ENCODE measurements at places on chromosomes 11 and 22. TPM values are rescaled to one million over a fixed set of nuclear protein-coding genes. Genes with fewer than 3 reads are reported as not detected.

DNA sequence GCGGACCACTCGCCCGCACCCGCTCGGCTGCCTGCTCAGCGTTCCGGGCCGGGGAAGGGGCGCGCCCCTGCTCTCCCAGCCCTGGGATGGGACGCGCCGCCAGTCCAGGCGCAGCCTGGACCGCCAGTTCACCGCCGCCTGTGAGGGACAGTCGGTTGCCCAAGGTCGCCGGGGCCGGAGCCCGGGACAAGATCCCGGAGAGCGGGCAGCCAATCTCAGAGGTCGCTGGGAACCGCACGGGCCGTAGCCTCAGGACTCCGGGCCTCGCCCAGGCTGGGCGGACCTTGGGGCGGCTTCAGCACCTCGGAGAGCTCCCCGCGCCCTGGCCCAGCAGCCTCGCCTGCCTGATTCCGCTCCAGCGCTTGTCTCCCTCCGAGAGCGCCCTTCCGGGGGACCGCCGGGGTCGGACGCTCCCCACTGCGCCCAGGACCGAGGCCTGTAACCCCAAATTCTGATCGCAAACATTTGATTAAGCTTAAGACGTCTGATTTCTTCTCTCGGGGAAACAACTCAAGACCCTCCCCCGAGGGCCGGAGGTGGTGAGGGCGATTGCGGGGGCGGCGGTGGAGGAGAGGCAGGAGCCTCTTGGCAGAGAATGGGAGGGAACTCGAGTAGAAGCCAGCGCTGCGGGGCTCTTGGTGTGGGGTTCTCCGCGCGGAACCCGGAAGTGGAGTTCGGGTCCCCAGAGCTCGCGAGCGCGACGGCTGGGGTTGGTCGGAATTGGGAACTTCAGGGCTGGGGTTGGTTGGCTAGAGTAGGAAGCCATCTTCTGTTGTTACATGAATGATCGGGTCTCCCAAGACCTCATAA, 1.1 kb upstream of the CHRM4 start:
- peaks cover 15% of the 10 kb centered on the region for H3K4me1 ChIP-seq
- H3K27ac ChIP-seq, result peak overlapping the region; percentile 20
- peak; percentile 86 for ATAC-seq
- H3K36me3 ChIP-seq, result peaks cover 20% of the 10 kb centered on the region
- peaks cover 31% of the 10 kb centered on the region for H3K27me3 ChIP-seq

DNA sequence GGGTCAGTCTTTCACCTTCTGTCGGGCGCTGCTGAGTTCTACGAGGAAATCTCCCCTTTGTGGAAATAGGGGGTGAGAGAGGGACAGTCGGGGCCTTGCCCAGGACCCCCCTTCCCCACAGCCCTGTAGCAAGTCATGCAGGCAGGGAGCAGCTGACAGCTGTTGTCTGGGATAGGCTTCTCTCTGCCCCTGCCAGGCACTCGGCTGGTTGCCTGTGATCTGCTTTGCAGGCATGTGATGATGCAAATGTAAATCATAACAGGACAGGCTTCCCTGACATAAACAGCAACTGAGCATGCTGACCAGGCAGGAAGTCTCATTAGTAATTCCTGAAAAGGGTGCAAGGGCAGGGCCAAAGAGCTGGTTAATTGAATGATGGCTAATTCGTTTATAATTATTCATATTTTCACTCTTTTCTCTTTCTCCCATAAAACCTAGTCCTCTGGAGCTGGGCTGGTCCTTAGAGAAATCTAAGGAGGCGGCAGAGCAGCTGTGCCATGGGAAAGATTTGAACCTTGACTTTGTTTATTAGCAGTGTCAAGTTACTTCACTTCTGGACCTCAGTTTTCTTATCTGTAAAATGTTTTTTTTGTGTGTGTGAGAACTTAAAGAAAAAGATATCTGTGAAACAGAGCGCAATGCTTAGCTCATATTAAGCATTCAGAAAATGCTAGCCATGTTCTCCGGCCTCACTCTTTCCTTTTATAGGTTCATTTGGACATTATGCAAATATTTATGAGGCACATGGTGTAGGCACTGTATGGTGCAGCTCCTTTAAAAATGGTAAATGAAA, 129.7 kb downstream of the LDLRAD3 start:
- peaks cover 32% of the 10 kb centered on the region for H3K27me3 ChIP-seq
- no peak for ATAC-seq
- no peaks in the 10 kb centered on the region for H3K4me1 ChIP-seq
- no peak overlapping the region for H3K27ac ChIP-seq
- no peak overlapping the region for H3K4me3 ChIP-seq
- H3K36me3 ChIP-seq, result no peaks in the 10 kb centered on the region

Gene ZNF214
- not detected for total RNA-seq

DNA sequence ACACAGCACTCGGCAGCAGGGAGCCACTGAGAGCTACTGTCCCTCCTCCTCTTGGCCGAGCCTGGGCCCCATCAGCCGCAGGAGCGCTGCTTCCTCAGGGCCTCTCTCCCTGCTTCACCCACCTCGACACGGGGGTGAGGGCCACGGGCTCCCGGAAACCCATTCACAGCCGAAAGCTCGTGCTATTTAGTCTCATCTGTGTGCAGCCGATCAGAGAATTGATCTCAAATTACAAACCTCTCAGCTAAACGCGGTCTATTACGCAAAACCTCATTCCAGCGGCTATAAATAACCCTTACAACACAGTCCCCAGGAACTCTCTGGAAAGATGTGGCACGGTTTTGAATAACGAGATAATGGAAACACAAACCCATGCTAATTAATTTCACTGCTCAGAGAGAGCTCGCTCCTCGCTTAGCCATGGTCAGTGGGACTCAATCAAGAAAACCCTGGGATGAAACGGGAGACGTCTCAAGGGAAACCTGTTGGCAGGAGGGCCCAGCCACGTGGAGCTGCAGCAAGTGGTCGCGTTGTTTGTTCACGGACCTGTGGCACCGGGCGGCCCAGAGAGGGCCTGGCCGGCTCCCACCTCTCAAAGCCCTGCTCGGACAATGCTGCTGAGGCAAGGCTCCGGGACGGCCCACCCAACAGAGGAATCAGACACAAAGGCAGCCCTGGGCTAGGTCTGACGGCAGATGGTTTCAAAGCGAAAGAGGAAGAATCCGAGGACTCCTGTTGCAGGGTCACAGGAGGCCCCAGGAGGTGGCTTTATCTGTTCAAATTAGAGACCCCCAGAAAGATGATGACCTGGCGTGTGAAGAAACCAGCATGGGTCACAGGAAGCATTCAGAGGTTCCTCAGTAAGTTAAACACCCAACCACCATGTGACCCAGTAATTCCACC, 210.5 kb downstream of the CTTN start:
- H3K4me1 ChIP-seq, result no peaks in the 10 kb centered on the region
- peaks cover 3% of the 10 kb centered on the region for H3K27me3 ChIP-seq
- H3K4me3 ChIP-seq, result no peak overlapping the region
- no peak overlapping the region for H3K27ac ChIP-seq
- H3K36me3 ChIP-seq, result no peaks in the 10 kb centered on the region
- ATAC-seq, result no peak

Gene SIDT2
- 43.9 TPM for total RNA-seq

DNA sequence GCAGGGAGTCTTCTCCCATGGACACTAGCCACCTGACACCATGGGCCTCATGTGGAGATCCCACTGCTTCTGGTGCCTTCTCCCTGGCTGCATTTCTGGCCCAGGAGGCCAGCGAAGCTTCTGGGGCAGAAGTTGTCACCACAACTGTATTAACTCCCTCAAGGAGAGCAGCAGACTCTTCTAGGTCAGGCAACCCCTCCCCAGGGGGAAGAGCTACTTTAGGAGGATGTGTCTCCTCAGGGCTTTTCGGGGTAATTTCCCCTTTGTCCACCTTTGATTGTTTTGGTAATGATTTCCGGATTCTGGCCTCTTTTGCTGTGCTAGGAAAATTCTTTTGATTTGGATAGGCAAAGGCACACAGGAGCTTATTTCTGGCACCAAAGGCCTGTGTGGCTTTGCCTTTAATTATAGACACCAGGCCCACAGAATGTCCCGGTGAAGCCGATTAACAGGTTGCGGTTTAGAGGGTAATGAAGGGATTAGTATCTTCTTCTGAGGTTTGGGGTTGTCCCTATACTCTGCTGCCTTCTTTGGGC, 8.9 kb upstream of the UCP2 start:
- peaks cover 8% of the 10 kb centered on the region for H3K36me3 ChIP-seq
- H3K4me3 ChIP-seq, result peak overlapping the region; percentile 52
- H3K4me1 ChIP-seq, result peaks cover 23% of the 10 kb centered on the region
- H3K27ac ChIP-seq, result peak overlapping the region; percentile 82
- no peaks in the 10 kb centered on the region for H3K27me3 ChIP-seq

GRCh38 chr11:86670181-86670580, 2.2 kb downstream of the ME3 start:
- no peaks in the 10 kb centered on the region for H3K36me3 ChIP-seq
- H3K27me3 ChIP-seq, result peaks cover 19% of the 10 kb centered on the region
- no peaks in the 10 kb centered on the region for H3K4me1 ChIP-seq
- no peak overlapping the region for H3K27ac ChIP-seq
- no peak for ATAC-seq

- H3K36me3 ChIP-seq, result no peaks in the 10 kb centered on the region
- H3K27me3 ChIP-seq, result peaks cover 18% of the 10 kb centered on the region
- no peak overlapping the region for H3K27ac ChIP-seq
- no peaks in the 10 kb centered on the region for H3K4me1 ChIP-seq
Measured at GRCh38 chr11:131917634-131918384, 547.4 kb downstream of the NTM start.

GRCh38 chr22:26398741-26399153, 30.3 kb upstream of the ASPHD2 start:
- peak; percentile 96 for ATAC-seq
- no peak overlapping the region for H3K27ac ChIP-seq
- no peak overlapping the region for H3K4me3 ChIP-seq
- peaks cover 14% of the 10 kb centered on the region for H3K27me3 ChIP-seq

DNA sequence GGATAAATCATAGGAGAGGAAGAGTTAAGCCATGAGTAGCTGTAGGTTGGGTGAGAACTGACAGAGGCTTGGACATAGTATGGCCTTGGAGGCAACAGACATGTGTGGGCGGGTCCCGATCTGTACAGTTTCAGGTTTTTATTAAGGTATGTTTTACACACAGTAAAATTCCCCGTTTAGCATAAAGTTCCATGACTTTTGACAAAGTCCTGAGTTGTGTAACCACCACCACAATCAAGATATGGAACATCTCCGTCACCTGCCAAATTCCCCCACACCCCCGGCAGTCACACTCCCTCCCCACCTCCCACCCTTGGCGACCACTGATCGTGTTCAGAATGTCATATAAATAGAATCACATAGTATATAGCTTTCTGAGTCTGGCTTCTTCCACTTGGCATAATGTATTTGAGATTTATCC, 68.1 kb downstream of the GRIK4 start:
- ATAC-seq, result peak; percentile 35
- H3K4me3 ChIP-seq, result no peak overlapping the region
- no peak overlapping the region for H3K27ac ChIP-seq
- H3K4me1 ChIP-seq, result no peaks in the 10 kb centered on the region
- no peaks in the 10 kb centered on the region for H3K36me3 ChIP-seq
- H3K27me3 ChIP-seq, result peaks cover 36% of the 10 kb centered on the region

DNA sequence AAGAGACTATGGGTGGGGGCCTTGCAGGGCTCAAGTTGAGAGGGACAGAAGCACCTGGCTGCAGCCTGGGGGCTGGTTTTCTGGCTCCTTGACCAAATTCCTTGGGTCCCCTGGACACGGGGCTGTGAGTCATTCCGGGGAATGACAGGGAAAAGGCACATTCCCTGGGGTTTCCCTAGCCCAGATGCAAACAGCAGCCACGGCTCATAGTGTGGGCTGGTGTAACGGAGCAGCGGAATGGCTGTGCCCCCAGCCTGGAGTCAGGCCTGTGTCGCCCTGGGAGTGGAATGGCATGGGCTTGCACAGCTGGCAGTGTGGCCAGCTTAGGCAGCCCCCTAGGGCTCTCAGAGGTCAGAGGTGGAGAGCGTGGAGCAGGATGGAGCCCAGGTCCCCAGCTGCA, 77.6 kb upstream of the KCNQ1OT1 start:
- no peak for ATAC-seq
- H3K27me3 ChIP-seq, result no peaks in the 10 kb centered on the region
- H3K4me3 ChIP-seq, result no peak overlapping the region
- H3K4me1 ChIP-seq, result peaks cover 11% of the 10 kb centered on the region
- H3K27ac ChIP-seq, result no peak overlapping the region
- H3K36me3 ChIP-seq, result no peaks in the 10 kb centered on the region

Gene MRGPRE
- not detected for total RNA-seq

Gene KRTAP5-8
- 0.50 TPM for total RNA-seq

Gene LUZP2
- total RNA-seq, result not detected

DNA sequence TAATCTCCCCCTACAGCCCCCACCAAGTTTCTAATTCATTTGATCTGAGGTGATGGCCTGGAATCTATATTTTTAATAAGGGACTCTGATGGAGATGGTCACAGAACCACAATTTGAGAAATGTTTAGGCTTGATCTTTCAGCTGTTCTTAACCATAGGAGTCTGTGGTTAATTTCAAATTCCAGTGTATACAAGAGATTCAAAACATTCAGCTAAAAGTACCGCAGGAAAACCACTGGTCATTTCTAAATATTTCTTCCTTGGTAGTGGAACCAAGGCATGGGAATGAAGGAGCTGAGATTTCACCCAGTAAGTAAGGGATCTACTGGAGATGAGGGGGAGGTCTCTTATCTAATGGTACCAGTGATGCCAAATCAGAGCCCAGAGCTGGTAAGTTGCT, 18.3 kb upstream of the GALNT18 start:
- no peaks in the 10 kb centered on the region for H3K4me1 ChIP-seq
- H3K27me3 ChIP-seq, result peaks cover 36% of the 10 kb centered on the region
- H3K4me3 ChIP-seq, result no peak overlapping the region
- no peak overlapping the region for H3K27ac ChIP-seq
- no peaks in the 10 kb centered on the region for H3K36me3 ChIP-seq
- ATAC-seq, result no peak

DNA sequence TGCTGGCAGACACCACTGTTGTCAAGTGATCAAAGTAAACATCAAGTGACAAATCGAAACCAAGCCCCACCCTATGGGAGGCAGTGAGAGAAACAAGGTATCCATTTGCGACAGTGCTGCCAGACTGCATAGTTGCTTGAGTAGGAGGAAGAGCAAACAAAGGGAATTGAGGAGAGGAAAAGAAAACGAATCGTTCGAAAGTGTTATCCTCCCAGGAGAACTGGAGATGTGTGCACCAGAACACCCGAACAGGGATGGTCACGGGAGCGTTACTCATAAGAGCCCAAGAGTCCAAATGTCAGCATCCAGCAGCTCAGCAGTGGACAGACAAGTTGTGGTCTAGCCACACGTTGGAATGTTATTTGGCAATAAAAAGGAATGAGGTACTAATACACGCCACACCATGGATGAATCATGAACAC, 58.4 kb upstream of the NUP50 start:
- no peak overlapping the region for H3K4me3 ChIP-seq
- H3K27ac ChIP-seq, result no peak overlapping the region
- H3K36me3 ChIP-seq, result no peaks in the 10 kb centered on the region
- H3K27me3 ChIP-seq, result peaks cover 28% of the 10 kb centered on the region
- ATAC-seq, result no peak

Data from activated T-helper 17 cell treated with anti-CD3 and anti-CD28 coated beads, Interleukin-2, amount 50 U/mL, for 72 hours (primary cell).